ENCODE measurements at places on chromosomes 4 and X.

DNA sequence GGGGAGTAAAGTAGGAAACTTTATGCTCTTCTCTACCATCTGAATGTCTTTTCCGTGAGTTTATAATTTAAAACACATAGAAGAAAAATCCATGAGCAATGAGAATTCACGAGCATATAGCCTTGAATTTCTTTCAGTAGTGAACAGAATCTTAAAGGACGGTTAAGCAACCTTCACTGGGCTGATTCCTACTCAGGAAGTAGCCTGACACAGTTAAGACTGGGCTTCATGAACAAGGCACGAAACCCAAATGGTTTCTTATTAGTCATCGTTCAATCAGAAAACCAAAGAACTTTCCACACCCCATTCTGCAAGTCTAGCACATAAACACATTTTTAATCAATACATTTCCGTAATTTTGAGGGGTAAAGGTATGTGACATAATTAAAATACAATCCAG, 95.8 kb downstream of the SH3KBP1 start:
- no peak for DNase-seq

- DNase-seq, result no peak
Measured at GRCh38 chr4:82780752-82781231, 17.8 kb downstream of the SCD5 start.

- no peak for DNase-seq
Measured at GRCh38 chr4:179095585-179096221, 1653.5 kb upstream of the AGA start.

DNA sequence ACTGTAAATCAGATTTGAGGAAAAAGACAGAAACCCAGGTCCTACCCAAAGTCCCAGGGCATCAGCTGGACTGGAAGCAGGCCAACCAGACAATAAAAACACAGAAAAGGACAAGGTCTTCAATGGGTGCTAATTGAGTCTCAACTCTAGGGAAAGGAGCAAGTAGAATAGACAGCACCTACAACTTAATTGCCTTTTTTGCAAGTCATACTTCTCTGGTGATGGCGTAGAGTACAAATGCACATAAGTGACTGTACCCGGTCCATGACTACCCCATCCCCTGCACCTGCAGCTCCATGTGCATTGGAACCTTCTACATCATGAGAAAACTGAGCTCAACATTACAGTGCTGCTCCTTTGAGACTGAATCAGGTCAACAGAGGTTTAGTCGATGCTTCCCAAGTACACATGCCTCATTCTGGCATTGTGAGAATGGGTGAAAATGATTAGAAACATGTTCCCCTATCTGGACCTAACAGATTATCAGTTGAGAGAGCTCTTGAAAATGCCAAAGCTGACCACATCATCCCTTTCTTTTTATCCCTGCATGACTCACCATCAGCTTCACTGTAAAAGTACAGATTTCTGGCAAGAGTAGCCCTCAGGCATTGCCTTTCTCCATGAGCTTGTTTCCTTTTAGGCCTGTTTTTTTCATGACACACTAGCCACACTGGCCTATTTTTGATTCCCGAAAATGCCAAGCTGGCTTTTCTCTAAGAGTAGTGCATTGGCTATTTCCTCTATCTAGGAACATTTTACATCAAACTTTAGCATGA, 298.3 kb downstream of the HS3ST1 start:
- DNase-seq, result peak; percentile 55

DNA sequence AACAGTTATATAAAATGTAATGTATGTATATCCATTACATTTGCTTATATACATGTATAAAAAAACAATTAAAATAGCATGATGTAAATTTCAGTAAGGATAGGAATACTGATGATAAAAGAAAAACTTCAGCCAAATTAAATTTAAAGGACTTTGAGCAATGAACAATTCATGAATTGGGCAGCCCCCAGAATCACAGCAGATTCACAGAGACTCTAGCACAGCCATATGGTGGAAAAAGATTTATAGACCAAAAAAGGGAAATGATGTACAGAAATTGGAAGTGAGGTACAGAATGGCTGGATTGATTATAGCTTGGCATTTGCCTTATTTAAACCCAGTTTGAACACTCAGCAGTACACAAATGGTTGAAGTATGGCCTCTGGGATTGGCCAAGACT, 34.7 kb upstream of the RAB40AL start:
- DNase-seq, result no peak

DNA sequence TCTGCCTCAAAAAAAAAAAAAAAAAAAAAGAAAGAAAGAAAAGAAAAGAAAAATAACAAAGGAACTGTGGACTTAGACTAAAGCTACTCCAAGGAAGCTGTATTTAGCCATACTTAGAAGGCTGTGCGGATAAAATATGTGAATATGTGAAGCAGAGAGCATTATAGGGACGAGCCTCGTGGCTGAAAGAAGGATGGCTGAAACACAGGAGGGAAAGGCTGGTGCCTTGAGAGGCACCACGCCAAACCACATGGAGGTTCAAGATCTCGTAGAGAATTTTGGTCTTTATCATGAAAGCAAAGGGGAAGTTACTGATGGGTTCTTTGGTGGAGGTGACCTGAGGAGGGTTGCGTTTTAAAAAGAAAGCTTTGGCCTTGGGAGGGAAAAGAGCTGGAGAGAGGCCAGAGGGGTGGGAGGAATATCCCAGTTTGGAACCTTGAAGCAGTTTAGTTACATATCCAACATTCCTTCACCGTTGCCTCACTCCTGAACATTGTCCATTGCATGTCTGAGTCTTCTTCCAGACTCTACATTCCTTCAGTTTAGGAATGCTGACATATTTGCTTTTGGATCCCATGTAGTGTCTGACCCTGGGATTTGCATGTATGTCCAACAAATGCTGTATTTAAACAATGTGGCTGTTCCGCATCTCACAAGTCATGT, 82.5 kb downstream of the CPE start:
- no peak for DNase-seq

GRCh38 chr4:11209826-11210225, 218.9 kb downstream of the HS3ST1 start:
- no peak for DNase-seq

- DNase-seq, result no peak
Measured at GRCh38 chrX:3252744-3253143, 93.7 kb downstream of the MXRA5 start.

DNA sequence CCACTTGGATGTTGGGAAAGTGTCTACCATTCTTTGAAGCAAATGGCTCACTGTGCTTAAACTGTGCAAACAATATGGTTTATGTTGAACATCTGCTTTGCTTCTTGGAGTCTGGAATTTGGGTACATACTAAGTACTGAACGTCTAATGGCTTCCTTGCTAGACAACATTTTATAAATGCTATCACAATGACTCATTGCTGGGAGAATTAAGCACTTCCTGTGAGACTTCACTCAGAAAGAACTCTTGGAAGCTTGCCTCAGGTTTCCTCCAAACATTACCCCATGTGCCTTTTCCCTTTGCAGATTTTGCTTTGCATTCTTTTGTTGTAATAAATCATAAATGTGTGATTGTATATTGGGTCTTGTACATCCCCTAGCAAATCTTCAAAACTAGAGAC, 139.7 kb downstream of the PACRGL start:
- DNase-seq, result peak; percentile 19

- no peak for DNase-seq
Measured at GRCh38 chr4:149735796-149736195, 79.8 kb downstream of the IQCM start.

DNA sequence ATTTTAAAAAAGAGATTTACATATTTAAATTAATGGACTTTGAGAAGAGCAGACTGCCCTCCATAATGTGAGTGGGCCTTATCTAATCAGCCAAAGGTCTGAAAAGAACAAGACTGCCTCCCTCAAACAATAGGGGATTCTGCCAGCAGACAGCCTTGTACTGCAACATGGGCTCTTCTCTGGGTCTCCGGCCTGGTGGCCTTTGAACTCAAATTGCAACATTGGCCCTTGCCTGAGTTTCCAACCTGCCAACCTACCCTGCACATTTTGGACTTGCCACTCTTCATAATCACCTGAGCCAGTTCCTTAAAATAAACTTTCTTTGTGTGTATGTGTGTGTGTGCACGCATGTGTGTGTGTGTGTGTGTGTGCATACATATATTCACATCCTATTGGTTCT, 90.8 kb upstream of the OTUD4 start:
- DNase-seq, result no peak
